ENCODE measurements at places on chromosomes 12 and 14.

DNA sequence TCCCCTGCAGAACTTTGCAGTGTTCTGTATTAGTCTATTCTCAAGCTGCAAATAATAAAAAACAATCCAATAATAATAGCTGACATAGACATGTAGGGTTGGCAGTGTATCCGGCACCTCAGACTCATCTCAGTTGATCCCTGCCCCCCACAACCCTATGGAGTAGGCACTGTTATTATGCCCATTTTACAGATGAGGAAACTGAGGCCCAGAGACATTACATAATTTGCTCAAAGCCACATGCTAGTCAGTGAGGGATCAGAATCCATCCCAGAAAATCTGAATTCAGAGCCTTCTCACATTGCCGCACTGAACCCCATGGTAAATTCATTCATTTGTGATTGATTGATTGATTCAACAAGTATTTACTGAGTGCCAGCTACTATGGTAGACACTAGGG, 226.6 kb upstream of the PWP1 start:
- DNase-seq: no peak

- no peak for DNase-seq
These were observed 46.3 kb upstream of the SLC38A4 start for GRCh38 chr12:46872135-46872534.

- DNase-seq: no peak
These were observed 27.4 kb downstream of the NOS1 start for GRCh38 chr12:117334051-117334450.

- no peak for DNase-seq
These were observed 20.2 kb downstream of the NUAK1 start for GRCh38 chr12:106118381-106119130.

DNA sequence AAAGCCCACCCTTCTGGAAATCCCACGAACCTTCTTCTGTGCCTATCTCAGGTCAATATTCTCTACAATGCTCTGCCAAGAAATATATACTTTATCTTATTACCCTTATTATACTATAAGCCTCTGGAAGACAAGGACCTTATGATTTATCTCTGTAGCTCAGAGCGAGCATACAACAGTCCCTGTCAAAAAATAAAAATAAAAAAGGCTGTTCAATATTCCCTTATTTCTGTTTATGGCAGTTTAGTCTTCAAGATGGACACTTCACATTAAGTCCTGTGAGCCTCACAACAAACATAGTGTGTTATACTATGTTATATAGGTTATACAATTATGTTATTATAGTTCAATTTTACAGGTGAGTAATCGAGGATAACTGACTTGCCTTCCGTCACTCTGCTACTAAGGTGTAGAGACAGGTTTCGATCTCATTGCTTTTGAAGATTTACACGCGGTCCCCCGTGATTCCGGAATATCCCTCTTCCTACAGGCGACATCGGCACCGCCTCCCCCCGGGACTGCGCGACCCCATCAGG, 562 bp downstream of the EAPP start:
- DNase-seq: no peak

DNA sequence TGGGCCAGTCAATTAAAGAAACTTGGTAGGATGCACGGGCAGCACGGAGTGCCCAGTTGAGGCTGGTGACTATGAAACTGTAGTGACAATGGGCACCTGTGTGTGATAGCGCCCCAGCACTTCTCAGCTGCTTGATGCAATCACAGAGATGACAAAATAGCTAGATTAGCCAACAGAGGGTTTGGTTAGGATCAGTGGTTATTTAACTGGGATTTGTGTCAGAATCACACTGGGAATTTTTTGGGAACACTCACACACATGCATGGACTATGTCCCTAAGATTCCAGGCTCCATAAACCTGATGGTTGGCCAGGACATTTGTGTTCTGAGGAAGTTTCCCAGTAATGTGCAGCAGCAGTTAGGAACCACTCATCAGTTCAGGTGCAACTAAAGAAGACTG, 51.2 kb upstream of the DAAM1 start:
- DNase-seq: no peak

GRCh38 chr12:27292718-27293117, 39.9 kb upstream of the BMAL2 start:
- no peak for DNase-seq

DNA sequence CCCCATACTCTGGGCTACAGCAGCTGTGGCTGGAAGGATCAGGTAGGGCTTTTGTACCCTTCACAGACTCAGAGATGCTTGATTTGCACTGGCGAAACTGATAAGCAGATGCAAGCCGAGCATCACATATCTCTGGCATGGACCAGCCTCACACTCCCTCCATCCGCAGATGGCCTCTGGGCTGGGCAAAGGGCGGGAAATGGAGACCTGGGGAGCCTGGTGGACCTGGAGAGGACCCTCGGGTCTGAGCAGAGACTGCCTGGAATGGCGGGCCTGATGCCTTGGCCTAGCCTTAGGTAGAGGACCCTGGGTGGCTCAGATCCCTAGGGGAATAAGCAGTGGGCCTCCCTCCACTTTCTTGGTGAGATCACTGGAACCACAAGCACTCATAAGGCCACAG, 53.2 kb downstream of the GALNT16 start:
- no peak for DNase-seq

DNA sequence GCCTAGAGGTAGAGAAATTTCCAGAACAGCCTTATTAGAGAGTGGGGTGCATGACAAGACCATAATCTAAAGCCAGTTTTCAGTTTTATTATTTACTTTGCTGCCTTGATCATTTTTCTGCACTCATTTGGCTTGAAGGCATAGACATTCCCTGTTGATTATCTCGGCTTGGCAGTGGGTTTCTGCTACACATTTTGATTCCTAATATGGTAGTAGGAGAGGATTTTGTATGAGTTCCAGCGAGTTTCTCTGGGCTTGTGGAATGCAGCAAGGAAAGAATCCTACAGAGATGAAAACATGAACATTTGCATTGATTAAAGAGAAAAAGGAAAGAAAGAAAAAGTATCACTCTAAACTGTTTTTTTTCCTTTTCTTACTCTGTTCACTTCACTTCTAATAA, 281.2 kb downstream of the PAWR start:
- no peak for DNase-seq

DNA sequence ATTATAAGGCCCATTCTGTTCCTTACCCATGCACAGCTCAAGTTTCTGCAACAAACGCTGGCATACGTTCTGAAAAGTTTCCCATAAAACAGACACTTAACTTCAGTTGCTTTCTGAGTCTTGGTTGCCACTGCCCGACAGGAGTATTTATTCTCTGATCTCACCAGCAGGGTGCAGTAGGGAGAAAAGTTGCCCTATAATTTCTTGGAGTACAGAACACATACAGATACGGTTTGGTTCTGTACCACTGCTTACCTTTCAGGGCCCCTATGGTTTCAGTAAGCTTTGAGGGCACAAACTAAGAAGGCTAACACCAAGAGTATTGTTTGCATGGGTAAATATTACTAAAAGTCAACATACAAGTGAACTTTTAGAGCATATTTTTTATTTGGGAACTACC, 77.9 kb downstream of the SPATA7 start:
- no peak for DNase-seq

GRCh38 chr12:2283480-2283879, 230.7 kb downstream of the CACNA1C start:
- DNase-seq: no peak

- DNase-seq: no peak
These were observed 74.5 kb upstream of the DYNC1H1 start for GRCh38 chr14:101889898-101890297.

DNA sequence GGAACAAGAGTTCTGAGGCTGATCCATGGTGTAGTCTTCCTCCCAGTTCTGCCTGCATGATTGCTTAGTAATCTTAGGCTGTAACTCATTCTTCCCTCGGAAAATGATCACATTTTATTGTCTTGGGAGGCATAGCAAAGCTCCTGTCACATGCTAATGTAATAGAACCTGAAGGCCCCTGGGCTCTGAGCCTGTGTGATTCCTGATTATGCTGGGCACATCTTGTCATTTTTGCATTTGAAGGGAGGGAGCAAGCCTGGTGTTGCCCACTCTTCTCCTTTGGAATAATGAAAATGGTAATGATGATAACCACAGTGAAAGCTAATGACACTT, 215.4 kb downstream of the MSRB3 start:
- no peak for DNase-seq

GRCh38 chr12:91213-91612, 24.6 kb downstream of the IQSEC3 start:
- no peak for DNase-seq
